Stimulated activated CD8-positive, alpha-beta memory T cell treated with anti-CD3 and anti-CD28 coated beads, Interleukin-7, amount 100 ng/mL, for 48 hours (primary cell): ENCODE measurements at places on chromosomes 7 and 10.

GRCh38 chr7:88111140-88111743, 108.6 kb downstream of the SRI start:
- DNase-seq: no peak

GRCh38 chr7:155469311-155470185, 11.6 kb downstream of the EN2 start:
- DNase-seq: no peak

- DNase-seq: no peak
These were observed 287 bp downstream of the DCLRE1A start for GRCh38 chr10:113853578-113854012.

- DNase-seq: no peak
These were observed 50.5 kb upstream of the GTF2I start for GRCh38 chr7:74606909-74607510.

GRCh38 chr7:73442903-73443500, 9.4 kb downstream of the FZD9 start:
- no peak for DNase-seq

DNA sequence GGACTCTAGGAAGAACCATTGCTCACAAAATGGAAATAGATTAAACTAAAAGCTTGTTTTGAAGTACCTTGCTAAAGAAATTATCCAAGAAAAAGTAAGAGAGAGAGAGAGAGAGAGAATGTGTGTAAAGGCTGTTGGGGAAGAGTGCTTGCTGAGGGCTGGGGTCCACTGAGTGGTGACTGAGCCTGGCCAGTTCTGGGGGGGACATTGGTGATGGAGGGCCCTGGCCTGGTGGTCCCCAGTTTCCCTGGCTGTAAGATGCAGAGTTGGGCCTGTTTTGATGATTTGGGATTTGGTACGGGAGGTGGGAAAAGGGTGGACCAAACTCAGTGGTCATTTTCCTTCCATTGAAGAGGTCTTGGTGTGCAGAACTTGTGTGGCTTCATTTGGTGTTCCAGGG, 880 bp downstream of the RAMP3 start:
- DNase-seq: no peak

DNA sequence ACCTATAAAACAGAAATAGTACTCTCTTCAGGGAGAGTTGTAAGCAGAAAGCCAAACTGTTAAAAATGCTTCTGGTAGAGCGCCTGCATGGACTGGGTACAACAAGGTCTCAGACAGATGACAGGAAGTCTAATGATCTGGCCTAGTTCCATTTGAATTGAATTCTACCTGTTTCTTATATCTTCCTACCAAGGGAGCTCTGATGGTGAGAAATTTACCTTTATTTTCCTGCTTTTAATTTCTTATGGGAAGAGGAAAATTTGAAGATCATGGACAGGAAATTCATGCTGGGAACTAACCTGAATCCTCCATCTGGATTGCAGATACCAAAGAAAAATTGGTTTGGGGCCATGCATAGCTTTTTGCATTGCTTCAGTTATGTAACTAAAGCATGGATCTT, 63.3 kb downstream of the BMPER start:
- no peak for DNase-seq
